Esophagus mucosa (tissue), 1 donor: ENCODE measurements at places on chromosomes 5 and 9. TPM values are rescaled to one million over a fixed set of nuclear protein-coding genes. Genes with fewer than 3 reads are reported as not detected.

ADAMTSL1 gene
- 1.5 TPM for total RNA-seq

FRMD3 gene
- total RNA-seq, result 0.60 TPM

ISL1 gene
- total RNA-seq, result not detected

CER1 gene
- not detected for total RNA-seq

PCDHGB4 gene
- total RNA-seq, result 2.8 TPM

BRINP1 gene
- total RNA-seq, result 3.4 TPM

PCDHB10 gene
- total RNA-seq, result 0.80 TPM

ORM1 gene
- 1.6 TPM for total RNA-seq

RAI14 gene
- total RNA-seq, result 9.8 TPM

IFNB1 gene
- total RNA-seq, result not detected

PAEP gene
- not detected for total RNA-seq

LRRC19 gene
- 0.08 TPM for total RNA-seq

ECSCR gene
- 5.0 TPM for total RNA-seq

FBXO10 gene
- 3.4 TPM for total RNA-seq

LCNL1 gene
- total RNA-seq, result 0.20 TPM

ADAMTS2 gene
- 3.5 TPM for total RNA-seq

PDE8B gene
- 0.12 TPM for total RNA-seq

CARTPT gene
- total RNA-seq, result not detected

CDC25C gene
- 2.7 TPM for total RNA-seq

TNC gene
- total RNA-seq, result 56.6 TPM
